Substantia nigra (tissue), 51 donors: ENCODE measurements at places on chromosomes 7 and 10.

DNA sequence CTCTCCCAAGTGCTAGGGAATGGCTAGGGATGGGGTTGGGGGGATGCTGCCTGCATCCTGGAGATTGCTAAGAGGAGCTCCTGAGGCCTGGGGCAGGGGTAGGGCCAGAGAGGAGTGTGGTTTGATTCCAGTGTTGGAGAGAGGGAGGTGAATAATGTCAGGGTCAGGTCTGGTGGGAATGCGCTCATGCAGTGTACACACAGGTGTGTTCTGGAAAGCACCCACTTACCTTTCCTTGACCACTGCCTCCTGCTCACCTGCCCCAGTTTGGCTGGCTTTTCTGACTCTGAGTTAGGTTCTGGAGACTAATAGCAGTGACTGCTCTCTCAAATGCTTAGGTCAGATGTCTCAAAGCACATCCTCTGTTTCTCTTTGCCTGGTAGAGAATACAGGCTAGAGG lies 135.4 kb upstream of the BMPER start:
- no peak for DNase-seq

DNA sequence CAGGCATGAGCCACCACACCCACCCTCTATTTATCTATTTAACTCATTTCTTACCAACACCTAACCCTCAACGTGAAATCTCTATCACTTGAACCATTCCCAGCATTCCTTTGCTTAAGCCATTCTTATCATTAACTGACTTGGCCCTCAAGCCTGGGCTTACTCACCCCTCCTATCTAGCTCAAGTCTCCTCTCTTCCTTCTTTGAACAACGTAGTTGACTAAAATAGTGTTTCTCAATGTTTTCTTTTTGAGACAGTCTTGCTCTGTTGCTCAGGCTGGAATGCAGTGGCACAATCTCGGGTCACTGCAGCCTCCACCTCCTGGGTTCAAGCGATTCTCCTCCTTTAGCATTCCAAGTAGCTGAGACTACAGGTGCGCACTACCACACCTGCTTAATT lies 7.0 kb downstream of the ANXA7 start:
- DNase-seq, result no peak

DNA sequence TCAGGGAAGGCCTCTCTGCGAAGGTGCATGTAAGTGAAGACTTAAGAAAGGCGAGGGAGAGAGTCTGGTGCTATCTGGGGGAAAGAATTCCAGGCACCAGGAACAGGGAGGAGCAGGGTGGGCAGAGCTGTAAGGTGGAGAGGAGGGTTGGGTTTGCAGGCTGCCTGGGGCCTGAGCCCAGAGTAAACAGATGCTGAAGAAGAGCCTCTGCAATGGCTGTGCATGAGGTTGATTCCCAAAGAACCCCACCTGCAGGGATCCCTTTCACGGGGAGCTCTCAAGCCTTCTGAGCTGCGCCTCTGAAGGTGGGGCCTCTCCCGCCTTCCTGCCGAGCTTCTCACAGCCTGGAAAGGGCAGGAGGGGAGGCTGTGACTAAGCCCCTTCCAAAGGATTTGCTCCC lies 115.1 kb downstream of the RNF216 start:
- DNase-seq, result no peak

- no peak for DNase-seq
Observed at GRCh38 chr7:48289656-48290055, 118.4 kb downstream of the ABCA13 start.

GRCh38 chr7:18202315-18203045 lies 174.8 kb upstream of the PRPS1L1 start:
- no peak for DNase-seq

DNA sequence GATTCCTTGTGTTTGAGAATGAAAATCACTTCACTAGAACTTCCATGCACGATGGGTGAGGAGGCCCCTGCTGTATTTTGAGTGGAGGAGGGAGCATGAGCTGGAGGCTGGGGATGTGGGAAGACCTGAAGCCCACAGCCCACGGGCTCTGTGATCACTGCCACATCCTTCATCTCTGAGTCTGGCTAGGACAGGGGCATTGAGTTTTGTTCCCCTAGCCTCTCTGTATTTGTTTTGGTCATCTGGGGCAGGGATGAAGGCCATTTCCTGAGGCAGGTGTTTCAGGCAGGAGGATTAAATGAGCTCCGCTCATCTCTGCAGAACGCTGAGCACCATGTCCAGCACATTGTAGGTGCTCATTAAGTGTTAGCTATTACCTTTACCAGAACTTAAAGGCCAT lies 293.6 kb downstream of the GLRX3 start:
- no peak for DNase-seq

DNA sequence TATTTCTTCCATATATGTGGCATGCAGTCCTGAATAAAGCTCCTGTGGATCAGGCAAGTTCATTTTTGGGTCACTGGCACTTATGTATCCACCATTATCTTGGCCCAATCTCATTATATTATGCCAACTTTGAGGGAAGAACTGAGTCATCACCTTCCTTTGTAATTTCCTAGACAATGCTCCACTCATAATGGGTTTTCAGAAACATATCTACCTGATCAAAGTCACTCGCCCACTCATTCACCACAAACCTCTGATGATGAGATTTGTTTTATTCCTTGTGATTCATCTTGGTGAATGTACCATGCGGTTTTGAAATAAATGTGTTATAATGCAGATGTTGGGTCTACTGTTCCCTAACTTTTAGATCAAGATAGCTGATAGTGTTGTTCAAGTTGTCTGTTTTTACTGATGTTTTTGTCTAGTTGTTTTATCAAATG lies 525.8 kb downstream of the KIF20B start:
- no peak for DNase-seq

GRCh38 chr7:81926-82756 lies 110.2 kb upstream of the FAM20C start:
- no peak for DNase-seq

GRCh38 chr7:23687011-23687410 lies 7.0 kb downstream of the FAM221A start:
- no peak for DNase-seq

DNA sequence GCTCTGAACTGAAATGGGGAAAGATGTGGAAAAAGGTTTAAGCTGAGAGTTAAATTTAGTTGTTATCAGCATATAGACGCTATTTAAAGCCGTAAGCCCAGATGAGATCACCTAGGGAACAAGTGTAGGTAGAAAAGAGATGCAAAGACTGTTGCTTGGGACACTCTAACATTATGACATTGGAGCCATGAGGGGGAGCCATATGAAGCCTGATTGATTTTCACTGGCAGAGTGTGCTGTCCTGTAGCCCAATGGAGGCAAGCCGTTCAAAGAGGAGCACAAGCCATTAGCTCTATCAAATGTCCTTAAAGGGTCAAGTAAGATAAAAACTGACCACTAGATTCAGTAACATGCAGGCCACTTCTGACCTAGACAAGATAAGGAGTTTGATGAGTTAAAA lies 223.3 kb downstream of the TWIST1 start:
- no peak for DNase-seq

DNA sequence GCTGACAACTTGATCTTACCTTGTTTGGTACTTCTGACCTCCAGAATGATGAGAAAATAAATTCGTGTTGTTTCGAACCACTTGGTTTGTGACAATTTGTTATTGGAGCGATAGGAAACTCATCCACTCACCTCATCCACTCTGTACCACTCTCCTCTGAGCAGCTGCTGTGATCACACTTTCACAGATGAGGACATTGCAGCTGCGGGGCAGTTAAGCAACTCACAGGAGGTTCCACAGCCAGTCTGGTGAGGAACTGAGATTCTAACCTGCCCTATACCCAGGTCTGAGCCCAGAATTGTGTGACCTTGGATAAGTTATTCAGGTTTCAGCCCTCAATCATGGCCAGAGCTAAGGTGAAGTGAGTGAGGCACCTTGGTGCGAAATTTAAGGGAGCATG lies 35.2 kb downstream of the BTBD16 start:
- DNase-seq, result no peak

- DNase-seq, result no peak
Observed at GRCh38 chr10:122052701-122053100, 63.7 kb downstream of the TACC2 start.

DNA sequence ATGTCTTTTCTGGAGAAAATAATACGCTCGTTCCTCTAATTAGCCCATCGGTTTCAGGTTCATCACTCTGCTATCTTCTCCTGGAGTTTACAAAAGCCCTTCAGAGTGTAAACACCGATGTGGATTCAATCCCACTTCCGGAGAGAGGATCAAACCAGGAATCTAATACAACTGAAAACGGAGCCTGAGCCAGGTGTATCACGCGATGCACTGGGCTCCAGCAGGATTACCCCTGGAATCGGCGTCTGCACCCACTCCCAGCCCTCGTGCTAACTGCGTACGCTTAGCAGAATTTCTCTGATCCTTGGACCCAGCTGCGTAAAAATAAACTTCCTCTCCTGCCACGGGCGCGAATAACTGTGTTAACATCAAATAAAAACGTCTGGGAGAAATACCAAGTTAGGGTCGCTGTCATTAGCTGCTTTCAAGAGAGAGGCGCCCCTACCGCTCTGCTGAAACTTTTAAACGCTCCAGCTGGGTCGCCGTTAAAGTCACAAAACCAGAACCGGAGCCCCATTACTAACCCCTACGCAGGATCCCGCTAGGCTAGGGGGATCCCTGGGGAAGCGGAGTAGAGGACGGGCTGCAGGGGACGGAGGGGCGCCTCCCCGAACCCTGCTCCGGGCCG lies 502 bp downstream of the ZNF3 start:
- DNase-seq, result no peak

DNA sequence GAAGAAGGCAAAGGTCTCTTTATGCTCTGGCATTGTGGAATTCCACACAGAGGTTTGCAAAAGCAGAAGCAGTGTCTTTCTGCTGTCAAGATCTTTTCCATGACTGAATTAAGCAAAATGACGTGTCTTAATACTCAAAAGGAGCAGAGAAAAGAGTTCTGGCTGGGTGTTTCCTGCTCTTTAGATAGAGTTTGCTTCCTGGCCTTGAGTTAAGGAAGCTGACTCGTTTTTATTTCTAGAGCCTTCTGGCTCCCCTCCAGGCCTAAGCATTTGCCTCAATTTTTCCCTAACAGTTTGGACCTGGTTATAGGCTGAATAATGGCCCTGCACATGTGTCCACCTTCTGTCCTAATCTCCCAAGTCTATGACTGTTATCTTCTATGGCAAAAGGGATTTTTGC lies 21.6 kb downstream of the TAS2R41 start:
- no peak for DNase-seq

- DNase-seq, result no peak
Observed at GRCh38 chr10:122245136-122245535, 26.0 kb upstream of the BTBD16 start.

- DNase-seq, result no peak
Observed at GRCh38 chr10:43706166-43706565, 57.5 kb upstream of the ZNF32 start.

DNA sequence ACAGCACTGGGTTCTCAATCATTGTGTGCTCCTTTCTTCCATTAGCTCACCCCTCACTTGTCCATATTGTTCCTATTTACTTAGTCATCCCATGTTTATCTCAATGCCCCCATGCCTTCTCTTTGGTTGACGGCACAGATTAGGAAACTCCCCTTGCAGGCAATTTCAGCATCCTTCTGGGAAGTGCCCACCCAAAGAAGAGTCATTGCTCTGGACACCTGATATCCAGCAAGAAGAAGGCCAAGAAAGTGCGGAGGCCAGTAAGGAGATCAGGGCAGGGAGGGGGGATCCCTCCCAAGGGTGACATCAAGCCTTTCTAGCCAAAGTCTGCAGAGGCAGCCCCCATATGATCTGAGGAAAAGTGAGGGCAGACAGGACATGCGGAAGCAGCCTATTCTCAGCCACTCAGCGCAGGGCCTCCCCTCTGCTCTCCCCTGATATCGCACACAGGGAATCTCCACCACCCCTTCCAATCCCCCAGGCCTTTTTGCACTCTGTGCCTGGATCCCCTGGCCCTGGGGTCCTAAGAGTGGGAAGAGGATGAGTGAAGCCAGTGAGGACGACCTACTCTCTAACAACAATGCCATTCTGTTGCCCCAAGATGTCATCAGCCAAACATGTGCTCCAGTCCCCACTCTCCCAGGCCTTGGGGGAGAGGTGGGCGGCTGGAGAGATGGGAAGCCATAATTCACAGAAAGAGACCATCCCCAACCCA lies 1.8 kb downstream of the TRPV6 start:
- DNase-seq, result no peak

- DNase-seq, result no peak
Observed at GRCh38 chr7:39383136-39383535, 183.1 kb upstream of the YAE1 start.

DNA sequence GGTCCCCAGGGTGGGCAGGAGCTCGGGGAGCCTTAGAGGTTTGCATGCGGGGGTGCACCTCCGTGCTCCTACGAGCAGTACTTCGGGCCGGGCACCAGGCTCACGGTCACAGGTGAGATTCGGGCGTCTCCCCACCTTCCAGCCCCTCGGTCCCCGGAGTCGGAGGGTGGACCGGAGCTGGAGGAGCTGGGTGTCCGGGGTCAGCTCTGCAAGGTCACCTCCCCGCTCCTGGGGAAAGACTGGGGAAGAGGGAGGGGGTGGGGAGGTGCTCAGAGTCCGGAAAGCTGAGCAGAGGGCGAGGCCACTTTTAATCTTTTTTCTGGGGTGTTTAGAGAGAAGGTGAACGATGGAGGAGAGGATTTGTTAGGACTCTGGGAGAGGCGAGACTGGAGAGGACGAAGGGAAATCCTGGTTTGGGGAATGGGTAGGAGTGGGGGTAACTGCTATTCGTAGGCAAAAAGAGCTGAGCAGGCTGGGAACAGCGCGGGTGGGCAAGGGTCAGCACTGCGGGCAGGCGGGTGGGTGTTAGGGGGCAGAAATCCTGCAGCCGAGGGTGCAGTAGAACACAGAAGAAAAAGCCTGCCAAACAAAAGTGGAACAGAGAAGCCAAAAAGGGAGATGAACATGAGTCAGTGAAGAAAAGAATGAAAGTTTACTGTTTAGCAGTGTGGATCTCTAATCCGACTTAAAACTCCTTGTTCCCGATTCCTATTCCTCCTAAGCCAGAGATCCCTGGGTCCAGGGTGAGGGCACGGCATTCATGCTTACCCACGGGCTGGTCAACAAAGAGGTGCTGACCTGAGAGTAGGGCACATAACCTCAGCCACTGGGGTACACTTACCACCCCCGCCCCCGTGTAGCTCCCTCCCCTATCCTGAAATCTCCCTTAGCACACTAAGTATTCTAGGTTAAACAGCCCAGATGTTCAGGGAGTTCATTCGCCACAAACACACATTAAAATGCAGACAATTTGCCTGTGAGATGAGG lies 26.9 kb downstream of the PRSS2 start:
- DNase-seq, result no peak

DNA sequence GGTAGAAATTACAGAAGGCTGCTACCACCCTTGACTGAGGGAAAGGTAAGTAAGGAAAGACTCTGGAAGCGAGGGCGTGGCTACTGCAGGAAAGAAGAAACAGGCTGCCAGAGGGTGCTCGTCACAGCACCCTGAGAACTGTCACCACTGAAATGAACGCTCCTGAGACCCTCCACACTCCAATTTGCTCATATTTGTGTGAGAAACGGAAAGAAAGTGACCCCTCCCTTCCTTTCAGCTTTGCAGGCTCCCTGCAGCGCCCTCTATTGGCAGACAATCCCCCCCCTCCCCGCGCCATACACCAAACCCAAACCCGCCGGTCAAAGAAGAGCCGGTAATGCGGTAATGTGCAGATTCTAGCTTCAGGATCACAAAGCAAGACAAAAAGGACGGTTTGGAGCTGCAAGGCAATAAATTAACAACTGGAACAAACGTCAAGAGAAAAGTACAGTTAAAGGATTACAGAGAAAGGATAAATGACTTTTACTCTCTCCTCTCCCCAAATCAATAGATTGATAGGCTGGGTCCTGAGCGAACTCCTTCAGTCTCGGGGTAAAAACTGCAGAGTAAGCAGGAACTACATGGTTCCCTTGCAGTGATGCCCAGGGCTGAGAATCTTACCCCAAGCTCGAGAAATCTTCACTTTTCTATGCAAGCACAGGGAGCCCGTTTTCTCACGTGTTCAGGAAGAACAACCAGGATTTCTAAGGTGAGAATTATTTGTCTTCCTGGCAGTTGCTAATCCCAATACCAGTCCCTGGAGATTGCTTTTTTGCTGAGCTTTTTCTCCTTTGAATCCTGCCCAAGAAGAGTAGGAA lies 47.6 kb downstream of the STEAP1B start:
- DNase-seq, result no peak
